Karpas-422 (cell line): ENCODE measurements at places on chromosomes 11 and 22. TPM values are rescaled to one million over a fixed set of nuclear protein-coding genes. Genes with fewer than 3 reads are reported as not detected.

GRCh38 chr11:69074375-69075140, 25.8 kb downstream of the TPCN2 start:
- no peaks in the 10 kb centered on the region for H3K4me1 ChIP-seq
- DNase-seq = no peak
- H3K27ac ChIP-seq = no peak overlapping the region
- H3K36me3 ChIP-seq = peaks cover 20% of the 10 kb centered on the region; the same call in 1 of the 2 replicates
- no peaks in the 10 kb centered on the region for H3K27me3 ChIP-seq

DNA sequence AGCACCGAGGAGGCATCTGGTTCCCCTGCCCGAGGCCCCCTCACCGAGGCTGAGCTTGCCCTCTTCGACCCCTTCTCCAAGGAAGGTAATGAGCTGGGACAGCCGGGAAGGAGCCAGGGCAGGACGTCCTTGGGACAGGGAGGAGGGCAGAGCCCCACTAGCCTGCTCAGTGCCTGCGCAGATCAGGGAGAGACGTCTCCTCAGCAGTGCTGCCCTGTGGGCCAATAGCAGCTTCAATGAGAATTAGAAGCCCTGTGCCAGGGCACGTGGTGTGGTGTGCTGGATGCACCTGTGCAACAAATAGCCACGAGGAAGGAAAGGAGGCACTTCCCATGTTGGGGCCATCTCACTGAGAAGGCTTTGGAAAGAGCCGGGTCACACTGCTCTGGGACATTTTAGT, 5.4 kb upstream of the SAC3D1 start:
- no peak overlapping the region for H3K4me3 ChIP-seq
- H3K4me1 ChIP-seq = peaks cover 6% of the 10 kb centered on the region
- H3K36me3 ChIP-seq = no peaks in the 10 kb centered on the region
- no peaks in the 10 kb centered on the region for H3K27me3 ChIP-seq

The CABP4 gene
- total RNA-seq = 0.29 TPM in 1 of 2 replicates, not detected in the other

- H3K4me1 ChIP-seq = no peaks in the 10 kb centered on the region
- no peaks in the 10 kb centered on the region for H3K36me3 ChIP-seq
- no peak for DNase-seq
- no peaks in the 10 kb centered on the region for H3K27me3 ChIP-seq
Measured at GRCh38 chr22:25161017-25161915, 38.4 kb upstream of the CRYBB3 start.

DNA sequence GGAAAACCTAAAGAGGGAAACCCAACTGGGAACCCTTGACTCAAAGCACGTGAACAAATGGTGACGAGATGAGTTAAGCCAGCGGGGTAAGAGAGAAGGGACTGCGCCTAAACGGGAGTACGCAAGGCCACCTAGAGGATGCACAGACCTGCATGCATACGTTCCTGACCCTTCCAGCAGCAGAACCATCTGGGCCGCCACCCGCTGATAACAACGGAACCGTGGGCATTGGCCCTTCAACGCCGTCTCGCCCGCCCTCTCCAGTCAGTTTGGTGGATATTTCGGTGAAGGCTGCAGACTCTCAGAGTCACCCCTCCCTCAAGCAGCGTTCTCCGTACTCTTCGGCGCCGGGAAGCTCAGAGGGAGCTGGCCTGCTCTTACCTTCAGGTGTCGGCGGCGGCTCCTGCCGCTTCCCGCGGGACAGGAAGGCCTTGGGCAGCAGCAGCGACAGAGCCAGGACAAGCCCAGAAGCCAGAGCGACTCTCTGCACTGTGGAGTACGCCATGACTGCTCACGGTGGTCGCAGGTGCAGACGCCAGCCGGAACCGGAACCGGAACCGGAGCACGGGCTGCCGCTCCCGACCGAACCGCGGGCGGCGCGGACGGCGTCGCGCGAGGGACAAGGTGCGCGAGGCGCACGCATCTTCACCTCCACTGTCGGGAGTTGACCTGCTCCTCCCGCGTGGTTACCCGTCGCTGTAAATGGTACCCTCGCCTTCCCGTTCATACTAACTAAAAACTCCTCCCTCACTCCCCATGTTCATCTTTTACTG, at the start of gene RIC3:
TSS of gene RIC3 (minus strand) at position 541 of the 773 bp plus-strand sequence. CDS start at position 505, 36 bp downstream.
- H3K4me1 ChIP-seq = no peaks in the 10 kb centered on the region
- H3K27me3 ChIP-seq = no peaks in the 10 kb centered on the region
- no peaks in the 10 kb centered on the region for H3K36me3 ChIP-seq
- no peak within 1 kb of the TSS for H3K4me3 ChIP-seq

- H3K27me3 ChIP-seq = no peaks in the 10 kb centered on the region
- H3K4me1 ChIP-seq = no peaks in the 10 kb centered on the region
- H3K27ac ChIP-seq = no peak overlapping the region
- no peak overlapping the region for H3K4me3 ChIP-seq
- no peaks in the 10 kb centered on the region for H3K36me3 ChIP-seq
Measured at GRCh38 chr22:19801340-19802000, 40.9 kb downstream of the TBX1 start.

The INS gene
- not detected in 2 replicates for total RNA-seq

DNA sequence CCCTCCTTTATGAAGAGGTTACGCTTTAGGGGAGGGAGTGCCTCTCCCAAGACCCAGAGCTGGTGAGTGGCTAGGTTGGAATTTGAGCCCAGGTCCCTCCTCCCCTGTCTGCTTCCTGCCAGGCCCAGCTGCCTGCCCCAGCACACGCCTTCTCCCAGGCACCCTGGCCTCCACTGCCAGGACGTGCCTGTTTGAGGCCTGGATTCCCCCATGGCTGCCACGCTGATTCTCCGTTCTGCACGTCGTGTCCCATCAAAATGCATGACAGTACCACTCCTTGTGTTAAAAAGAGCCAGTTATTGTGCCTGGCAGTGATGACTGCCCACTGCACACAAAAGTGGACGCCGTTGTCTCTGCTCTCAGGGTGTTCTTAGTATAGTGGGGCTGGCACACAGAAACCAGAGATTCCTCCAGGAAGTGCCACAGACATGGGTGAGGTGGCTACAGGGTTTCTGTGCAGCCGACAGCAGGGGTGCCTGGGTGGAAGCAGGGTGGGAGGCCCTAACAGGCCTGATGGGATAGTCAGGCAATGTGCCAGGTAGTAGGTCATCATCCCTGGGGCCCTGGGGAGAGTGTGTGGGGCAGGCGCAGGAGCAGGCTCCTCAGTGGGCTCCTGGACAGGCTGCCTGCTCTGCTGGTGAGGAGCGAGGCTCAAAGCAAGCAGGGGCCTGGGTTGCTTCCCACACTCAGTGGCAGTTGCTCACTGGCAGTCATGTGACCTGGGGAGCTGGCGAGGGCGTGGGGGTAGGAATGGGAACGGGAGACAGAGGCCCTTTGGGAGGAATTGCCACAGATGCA, 24.2 kb downstream of the MED15 start:
- 0 out of 2 replicates have a peak, but pooled peaks cover 3% of the 10 kb centered on the region for H3K36me3 ChIP-seq
- DNase-seq = no peak
- no peak overlapping the region for H3K27ac ChIP-seq
- no peak overlapping the region for H3K4me3 ChIP-seq
- no peaks in the 10 kb centered on the region for H3K27me3 ChIP-seq

- H3K27ac ChIP-seq = no peak overlapping the region
- peaks cover under 1% of the 10 kb centered on the region for H3K4me1 ChIP-seq
- no peaks in the 10 kb centered on the region for H3K36me3 ChIP-seq
- no peak overlapping the region for H3K4me3 ChIP-seq
- H3K27me3 ChIP-seq = no peaks in the 10 kb centered on the region
Measured at GRCh38 chr22:43474161-43475101, 62.6 kb downstream of the MPPED1 start.

The CCDC90B gene
- total RNA-seq = 81.1 and 121 TPM in 2 replicates

The WNT7B gene
- total RNA-seq = not detected in 2 replicates

DNA sequence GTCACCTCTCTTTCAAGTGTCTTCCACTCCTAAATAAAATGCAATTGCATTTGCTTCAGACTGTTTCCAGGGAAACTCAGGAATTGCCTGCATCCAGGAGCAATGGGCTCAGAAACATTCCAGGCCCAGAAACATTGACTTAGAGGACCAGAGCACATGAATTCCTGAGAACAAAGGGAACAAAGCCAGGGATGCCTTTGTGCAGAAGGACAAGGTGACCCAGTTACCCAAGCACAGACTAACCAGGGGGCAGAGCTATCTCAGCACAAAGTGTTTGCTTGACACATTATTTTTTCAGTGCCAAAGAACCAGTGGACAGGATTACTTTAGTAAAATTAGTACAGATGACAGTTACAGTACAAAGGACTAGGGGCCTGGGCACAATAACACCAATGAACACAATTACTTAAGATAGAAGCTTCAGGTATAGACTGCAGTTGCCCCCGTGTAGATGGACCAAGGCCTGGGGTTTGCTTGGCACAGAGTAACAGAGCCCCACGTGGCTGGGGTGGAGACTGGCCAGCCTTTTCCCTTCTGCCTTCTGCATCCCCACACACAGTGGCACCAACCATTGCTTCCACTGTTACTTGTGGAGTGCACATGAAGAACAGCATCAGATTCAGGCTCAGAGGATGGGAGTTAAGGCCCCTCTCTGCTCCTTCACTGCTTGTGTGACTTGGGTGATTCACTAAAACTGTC, 500.8 kb downstream of the INSC start:
- DNase-seq = no peak
- 0 out of 2 replicates have a peak, but pooled peaks cover 2% of the 10 kb centered on the region for H3K27me3 ChIP-seq
- no peaks in the 10 kb centered on the region for H3K4me1 ChIP-seq
- H3K27ac ChIP-seq = no peak overlapping the region
